ENCODE measurements at places on chromosomes 2 and 18.

- DNase-seq: no peak
These were observed 39.6 kb downstream of the THADA start for GRCh38 chr2:43556256-43556655.

- DNase-seq: no peak
These were observed 1.0 kb downstream of the DNPEP start for GRCh38 chr2:219386532-219387280.

GRCh38 chr2:23235292-23235691 lies 149.7 kb upstream of the KLHL29 start:
- no peak for DNase-seq

DNA sequence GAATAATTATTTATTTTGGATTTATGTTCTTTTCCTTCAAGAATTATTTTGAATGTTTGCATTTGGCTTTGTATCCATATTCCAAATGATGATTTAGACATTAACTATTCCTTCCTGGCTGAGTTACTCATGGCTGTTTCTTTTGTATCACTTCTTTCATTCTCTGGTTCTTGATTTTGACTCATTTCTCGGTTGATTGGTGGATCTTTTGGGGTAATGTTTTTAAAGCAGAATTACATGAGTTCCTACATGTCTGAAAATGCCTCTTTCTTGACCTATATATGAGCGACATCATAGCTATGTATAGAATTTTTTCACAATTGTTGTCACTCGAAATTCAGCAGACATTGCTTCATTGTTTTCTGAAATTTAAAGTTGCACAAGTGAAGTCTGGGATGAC lies 39.5 kb downstream of the CYP26B1 start:
- no peak for DNase-seq

- peak; percentile 43 for DNase-seq
These were observed 30.8 kb upstream of the ZNF396 start for GRCh38 chr18:35407871-35408481.

DNA sequence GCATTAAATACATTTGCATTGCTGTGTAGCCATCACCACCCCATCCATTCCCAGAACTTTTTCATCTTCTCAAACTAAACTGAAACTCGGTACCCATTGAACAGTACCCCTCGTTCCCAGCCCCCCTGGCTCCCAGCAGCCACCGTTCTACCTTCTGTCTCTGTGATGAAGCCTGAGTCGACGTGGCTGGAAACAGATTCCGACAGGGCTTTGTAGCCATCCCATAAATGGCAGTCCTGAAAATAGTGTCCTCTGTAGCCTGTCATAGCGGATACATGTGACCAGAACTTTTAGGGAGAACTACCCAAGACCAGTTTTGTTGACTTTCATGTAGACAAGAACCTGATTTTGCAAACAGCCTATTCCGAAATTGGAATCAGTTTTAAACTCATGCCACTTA lies 59.1 kb downstream of the TSHZ1 start:
- DNase-seq: no peak
